ENCODE measurements at places on chromosomes 4 and X.

- no peak for DNase-seq
Observed at GRCh38 chr4:120156120-120156718, 89.6 kb upstream of the MAD2L1 start.

GRCh38 chrX:8033175-8033574 is 106.0 kb upstream of the PNPLA4 start:
- DNase-seq = no peak

DNA sequence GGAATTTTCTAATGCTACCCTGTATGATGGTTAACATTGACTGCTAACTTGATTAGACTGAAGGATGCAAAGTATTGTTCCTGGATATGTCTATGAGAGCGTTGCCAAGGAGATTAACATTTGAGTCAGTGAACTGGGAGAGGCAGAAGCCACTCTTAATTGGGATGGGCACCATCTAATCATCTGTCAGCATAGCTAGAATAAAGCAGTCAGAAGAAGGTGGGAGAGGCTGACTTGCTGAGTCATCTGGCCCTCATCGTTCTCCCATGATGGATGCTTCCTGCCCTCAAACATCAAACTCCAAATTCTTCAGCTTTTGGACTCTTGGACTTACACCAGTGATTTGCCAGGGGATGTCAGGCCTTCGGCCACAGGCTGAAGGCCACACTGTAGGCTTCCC is 878.5 kb downstream of the PCDH7 start:
- DNase-seq = no peak

- no peak for DNase-seq
Observed at GRCh38 chr4:99856166-99856565, 38.1 kb downstream of the LAMTOR3 start.

- no peak for DNase-seq
Observed at GRCh38 chrX:111443946-111444345, 32.0 kb upstream of the DCX start.

DNA sequence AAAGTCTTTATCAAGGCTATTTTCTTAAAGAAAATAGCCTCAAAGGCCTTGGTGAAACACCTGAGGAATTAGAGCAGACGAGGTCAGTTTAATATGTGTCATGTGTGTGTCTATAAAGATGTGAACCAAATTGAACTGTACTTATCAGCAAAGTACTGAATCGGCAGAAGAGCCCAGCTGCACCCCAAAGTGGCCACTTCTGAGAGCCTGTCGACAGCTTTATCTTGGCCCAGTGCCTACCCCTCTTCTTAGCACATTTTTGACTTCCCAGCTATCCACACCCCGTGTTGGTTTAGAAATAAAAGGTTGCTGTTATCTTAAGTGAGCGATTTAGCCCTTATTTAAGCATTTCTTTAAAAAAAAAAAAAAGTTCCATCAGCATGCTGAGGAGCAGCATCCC is 329.7 kb downstream of the FBXW7 start:
- no peak for DNase-seq

GRCh38 chrX:133674726-133675470 is 259.6 kb upstream of the GPC4 start:
- DNase-seq = no peak

GRCh38 chr4:125397226-125397625 is 82.5 kb downstream of the FAT4 start:
- no peak for DNase-seq

- DNase-seq = no peak
Observed at GRCh38 chr4:172601195-172601594, 567.4 kb upstream of the GALNT7 start.

- DNase-seq = peak; percentile 77
Observed at GRCh38 chrX:101417981-101418841, 10.2 kb downstream of the HNRNPH2 start.

- DNase-seq = no peak
Observed at GRCh38 chr4:901192-901910, 30.8 kb downstream of the GAK start.

DNA sequence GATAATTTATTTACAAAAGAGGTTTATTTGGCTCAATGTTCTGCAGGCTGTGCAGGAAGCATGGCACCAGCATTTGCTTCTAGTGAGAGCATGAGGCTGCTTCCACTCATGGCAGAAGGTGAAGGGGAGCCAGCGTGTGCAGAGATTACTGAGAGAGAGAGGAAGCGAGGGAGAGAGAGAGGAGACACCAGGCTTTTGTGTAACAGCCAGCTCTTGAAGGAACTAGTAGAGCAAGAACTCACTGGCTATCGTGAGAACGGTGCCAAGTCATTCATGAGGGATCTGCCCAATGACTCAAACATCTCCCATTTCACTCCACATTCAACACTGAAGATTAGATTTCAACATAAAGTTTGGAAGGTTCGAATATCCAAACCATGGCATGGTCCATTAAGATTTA is 12.7 kb downstream of the GUCY1A1 start:
- no peak for DNase-seq

DNA sequence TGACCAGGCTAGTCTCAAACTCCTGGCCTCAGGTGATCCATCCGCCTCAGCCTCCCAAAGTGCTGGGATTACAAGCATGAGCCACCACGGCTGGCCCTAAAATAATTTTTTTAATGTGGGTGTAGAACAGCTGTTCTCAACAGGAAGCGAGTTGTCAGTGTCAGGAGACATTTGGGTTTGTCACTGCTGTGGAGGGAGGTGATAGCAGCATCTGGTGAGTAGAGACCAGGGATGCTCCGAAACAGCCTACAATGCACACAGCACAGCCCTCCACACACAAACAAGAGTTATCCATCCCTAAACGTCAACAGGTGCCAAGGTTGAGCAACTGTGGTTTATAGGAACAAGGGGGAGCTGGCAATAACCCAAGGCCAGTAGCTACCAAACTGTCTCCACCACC is 243.4 kb upstream of the STS start:
- no peak for DNase-seq

- peak; percentile 63 for DNase-seq
Observed at GRCh38 chrX:40090050-40090804, 7.5 kb downstream of the BCOR start.

DNA sequence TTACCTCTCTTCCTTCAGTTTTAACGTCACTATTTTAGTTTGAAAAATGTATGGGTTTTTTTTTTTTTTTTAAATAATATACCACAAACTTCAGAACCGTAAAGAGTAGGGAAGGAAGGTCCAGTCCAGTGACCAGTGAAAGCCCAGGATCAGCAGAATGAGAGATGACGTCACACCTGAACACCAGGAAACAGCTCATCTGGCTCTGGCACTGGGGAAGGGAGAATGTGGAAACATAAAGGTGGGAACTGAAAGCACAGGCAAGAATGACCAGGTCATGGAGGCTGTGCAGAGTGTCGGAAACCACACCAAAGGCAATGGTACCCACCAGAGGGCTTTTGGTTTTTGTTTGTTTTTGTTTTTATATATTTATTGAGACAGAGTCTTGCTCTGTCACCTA is 141.2 kb downstream of the DHX15 start:
- DNase-seq = no peak

GRCh38 chr4:136741468-136741867 is 790.8 kb downstream of the PCDH18 start:
- no peak for DNase-seq

- no peak for DNase-seq
Observed at GRCh38 chr4:102819588-102820365, 7.6 kb downstream of the UBE2D3 start.

- DNase-seq = no peak
Observed at GRCh38 chr4:158964114-158964727, 138.7 kb upstream of the RAPGEF2 start.

DNA sequence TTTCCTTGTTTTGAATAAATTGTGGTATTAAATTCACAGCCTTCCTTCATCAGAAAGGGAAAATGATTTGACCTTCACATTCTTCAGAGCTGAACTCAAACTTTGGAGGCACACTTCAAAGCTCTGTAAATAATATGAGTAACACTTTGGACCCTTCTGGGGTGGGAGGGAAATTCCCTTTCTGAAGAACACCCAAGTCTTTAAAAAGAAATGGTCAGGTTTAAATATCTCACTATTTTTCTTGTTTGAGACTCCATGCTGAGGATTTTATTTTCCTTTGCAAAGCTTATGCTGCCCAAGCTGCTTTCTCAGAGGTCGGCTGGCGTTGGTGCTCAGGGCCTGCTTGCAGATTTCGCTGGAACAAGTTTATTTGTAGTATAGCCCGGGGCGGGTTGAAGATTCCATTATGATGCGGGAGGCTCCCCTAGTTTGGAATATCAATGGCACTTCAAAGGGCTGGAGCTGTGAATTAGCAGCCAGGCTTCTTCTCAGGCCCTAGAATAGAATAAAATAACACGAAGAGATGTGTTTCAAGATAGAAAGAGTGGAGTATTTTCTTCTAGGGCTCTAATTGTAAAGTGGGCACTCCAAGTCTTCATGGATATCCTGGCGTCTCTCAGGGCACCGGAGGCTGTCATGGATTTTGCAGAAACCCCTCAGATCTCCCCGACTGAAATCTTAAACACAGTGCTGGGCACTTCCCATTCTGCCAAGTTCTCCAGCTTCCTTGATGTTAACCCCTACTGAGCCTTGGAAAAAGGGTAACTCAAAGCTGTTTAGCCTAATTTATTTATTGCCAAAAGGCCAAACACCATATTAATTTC is 315.6 kb downstream of the GPAT3 start:
- no peak for DNase-seq

DNA sequence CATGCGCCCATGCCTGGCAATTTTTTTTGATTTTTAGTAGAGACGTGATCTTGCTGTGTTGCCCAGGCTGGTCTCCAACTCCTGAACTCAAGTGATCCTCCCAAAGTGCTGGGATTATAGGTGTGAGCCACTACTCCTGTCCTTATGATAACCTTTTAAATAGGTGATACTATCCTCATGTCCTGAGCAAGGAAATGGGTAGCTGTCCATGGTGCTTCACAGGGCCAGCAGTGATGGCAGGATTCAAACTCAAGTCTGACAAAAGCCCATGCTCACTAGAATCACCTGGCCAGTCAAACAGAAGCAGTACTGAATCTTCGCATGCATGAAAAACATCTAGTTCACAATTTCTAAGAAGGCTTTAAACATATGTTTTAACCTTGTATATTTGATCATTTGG is 235.1 kb downstream of the NR3C2 start:
- DNase-seq = no peak

- no peak for DNase-seq
Observed at GRCh38 chr4:7910263-7910896, 29.3 kb downstream of the AFAP1 start.

GRCh38 chr4:108203377-108203776 is 34.6 kb upstream of the LEF1 start:
- no peak for DNase-seq

GRCh38 chrX:28120072-28120471 is 138.8 kb upstream of the DCAF8L1 start:
- DNase-seq = no peak

DNA sequence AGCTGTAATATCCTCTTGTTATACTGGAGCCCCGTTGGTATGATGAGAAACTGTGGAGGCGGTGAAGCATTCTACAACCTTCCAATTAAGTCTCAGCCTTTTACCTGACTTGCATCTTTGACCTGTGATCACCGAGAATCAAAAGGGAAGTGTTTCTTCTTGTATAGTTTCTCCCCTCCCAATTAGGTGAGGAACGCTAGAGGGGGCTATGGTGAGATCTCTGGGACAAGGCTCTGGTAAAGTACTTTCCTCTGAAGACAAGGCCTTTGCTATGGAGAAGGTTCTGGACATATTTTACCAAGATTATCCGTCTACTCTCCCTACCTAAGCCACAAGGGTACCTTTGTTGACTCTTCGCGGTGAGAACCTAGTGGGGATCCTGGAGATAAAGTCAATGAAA is 111.3 kb downstream of the CBLL2 start:
- no peak for DNase-seq

GRCh38 chrX:53251307-53251706 is 26.3 kb upstream of the KDM5C start:
- DNase-seq = no peak

- no peak for DNase-seq
Observed at GRCh38 chr4:150127757-150128156, 49.5 kb downstream of the DCLK2 start.

GRCh38 chr4:21801661-21802385 is 146.7 kb downstream of the KCNIP4 start:
- no peak for DNase-seq

- no peak for DNase-seq
Observed at GRCh38 chr4:100022792-100023222, 72.7 kb upstream of the H2AZ1 start.

GRCh38 chr4:107624024-107624423 is 96.0 kb downstream of the PAPSS1 start:
- DNase-seq = no peak

DNA sequence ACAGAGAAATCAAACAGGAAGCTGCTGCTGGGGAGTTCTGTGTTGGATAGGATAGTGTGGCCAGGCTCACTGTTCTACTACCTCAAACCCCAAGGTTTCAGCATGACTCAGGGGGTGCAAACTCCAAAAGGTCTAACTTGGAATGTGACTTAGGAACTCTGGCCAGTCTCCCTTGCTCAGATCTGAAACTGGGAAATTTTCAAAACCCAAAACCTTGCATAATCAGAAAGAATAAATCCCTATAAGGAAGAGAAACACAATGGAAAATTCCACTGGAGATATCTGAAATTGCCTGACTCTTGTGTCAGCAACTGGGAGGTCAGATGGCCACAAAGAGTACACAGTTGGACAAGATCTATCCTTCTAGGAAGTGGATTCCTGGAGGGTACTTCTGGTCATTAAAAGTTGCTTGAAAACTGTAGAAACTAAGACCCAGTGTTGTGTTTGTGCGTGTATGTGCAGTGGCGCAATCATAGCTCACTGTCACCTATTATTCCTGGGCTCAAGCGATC is 58.0 kb downstream of the PPEF2 start:
- no peak for DNase-seq

DNA sequence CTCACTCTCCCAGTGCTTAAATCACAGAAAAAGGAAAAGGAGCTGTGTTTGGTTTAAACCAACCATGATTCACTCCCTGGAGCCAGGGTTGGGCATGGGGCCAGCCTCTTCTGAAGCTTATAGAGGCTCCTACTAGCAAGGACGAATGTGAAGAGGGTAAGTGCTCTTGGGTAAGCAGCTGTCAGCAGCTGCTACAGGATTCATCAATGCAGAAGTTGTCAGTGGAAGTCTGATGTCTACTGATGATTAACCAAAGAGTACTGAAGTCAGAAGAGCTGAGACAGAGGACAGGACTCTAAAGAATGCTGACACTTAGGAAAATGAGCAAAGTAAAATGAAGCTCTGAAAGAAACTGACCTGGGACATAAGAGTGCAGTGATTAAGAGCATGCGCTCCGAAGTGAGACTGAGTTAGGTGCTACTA is 32.7 kb upstream of the JADE1 start:
- DNase-seq = no peak
